Osteocyte (in vitro differentiated cells): ENCODE measurements at places on chromosomes 5 and 9. TPM values are rescaled to one million over a fixed set of nuclear protein-coding genes. Genes with fewer than 3 reads are reported as not detected.

DNA sequence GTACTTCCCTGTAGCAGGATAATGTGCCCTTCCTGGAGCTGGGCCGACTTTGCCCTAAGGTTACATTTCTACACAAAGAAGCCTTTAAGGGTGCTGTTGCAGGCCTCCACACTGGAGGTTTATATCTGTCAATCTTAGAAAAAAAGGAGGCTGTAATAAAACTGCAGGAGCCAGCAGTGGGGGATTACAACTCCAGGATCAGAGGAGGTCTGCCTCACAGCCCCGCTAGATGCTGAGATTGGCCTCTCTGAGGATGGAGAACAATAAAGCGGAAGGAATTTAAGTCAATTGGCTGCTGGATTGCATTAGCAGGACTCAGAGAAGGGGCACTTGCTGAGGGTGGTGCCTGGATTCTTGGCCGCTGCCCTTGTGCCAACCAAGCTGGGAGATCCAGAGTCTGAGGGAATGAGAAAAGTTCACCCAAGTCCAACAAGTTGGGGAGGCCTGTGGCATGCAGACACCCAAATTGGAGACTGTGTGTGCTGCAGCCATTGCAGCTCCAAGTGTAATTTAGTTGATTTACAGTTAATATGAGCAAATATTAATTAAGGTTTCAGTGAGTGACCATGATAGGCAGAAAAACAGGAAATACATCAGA lies 99.0 kb upstream of the SSBP2 start:
- DNase-seq = no peak

CSNK1G3 gene
- 39.0 and 42.1 TPM in 2 replicates for total RNA-seq

DNA sequence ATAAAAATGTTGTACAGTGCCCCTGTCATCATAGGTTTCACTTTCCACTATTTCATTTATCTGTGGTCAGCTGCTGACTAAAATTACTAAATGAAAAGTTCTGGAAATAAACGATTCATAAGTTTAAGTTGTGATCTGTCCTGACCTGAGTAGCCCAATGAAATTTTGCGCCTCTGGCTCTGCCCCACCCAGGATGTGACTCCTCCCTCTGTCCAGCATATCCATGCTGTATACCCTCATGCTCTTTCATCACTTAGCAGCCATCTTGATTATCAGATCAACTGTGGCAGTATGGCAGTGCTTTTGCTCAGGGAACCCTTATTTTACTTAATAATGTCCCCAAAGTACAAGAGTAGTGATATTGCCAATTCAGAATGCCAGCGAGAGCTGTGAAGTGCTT lies 97.3 kb downstream of the STARD4 start:
- DNase-seq = no peak

DNA sequence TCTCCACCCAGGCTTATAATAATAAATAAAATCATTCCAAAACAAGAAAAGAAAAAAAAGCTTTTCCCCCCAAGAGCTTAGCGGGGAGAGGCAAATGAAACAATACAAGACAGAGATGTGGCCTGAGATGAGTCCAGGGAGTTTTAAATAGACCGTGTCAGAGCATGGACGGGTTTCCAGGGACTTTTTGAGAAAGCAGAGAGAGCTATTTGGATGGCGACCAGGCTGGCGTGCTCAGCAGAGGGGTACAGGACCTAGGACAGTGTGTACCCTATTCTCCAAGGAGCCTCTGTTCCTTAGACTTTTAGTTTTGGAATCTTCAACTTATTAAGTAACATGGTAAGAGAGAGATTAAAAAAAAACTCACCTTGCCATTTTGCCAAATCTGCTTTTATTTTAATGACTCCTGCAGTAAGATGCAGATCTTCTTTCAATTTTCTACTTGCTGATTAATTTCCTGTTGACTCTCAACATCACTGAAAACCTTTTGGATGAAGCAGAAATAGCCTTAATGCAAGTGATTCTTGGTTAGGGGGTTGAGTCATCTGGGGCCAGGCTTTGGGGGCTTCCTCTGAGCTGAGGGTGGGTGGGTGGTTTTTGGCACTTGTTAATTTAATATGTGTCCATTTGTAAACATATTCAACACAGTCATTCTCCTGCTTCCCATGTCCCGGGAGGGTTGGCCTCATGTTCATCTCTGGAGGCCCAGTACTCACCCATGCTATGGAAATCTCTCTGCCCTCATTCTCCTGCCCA lies 49.6 kb upstream of the OSMR start:
- DNase-seq = no peak

- no peak for DNase-seq
These were observed 513.6 kb downstream of the SLCO4C1 start for GRCh38 chr5:101782352-101783103.

FOXD4 gene
- 0.24 and 0.43 TPM in 2 replicates for total RNA-seq

- DNase-seq = no peak
These were observed 28.2 kb upstream of the LPAR1 start for GRCh38 chr9:111066468-111066867.

- no peak for DNase-seq
These were observed 26.1 kb downstream of the HRH2 start for GRCh38 chr5:175683921-175684320.

TAF1L gene
- not detected in 2 replicates for total RNA-seq

DNA sequence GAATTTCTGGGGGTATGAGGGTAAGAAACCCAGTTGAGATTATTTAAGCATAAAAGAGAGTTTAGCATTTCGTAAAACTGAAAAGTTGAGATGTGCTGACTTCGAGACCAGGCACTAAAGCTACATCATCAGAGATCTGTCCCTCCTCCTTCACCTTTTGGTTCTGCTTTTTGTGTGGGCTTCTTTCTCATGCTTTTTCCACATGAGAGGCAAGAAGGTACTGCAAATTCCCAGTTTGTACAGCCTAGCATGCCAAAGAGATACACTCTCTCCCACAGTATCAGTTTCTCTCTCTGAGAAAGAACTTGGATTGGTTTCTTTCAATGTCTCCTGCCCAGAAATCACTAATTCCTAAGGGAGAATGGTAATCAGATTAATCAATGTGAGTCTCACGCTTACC lies 584.7 kb downstream of the SEMA5A start:
- no peak for DNase-seq

SPATA31D4 gene
- not detected in 2 replicates for total RNA-seq

DNA sequence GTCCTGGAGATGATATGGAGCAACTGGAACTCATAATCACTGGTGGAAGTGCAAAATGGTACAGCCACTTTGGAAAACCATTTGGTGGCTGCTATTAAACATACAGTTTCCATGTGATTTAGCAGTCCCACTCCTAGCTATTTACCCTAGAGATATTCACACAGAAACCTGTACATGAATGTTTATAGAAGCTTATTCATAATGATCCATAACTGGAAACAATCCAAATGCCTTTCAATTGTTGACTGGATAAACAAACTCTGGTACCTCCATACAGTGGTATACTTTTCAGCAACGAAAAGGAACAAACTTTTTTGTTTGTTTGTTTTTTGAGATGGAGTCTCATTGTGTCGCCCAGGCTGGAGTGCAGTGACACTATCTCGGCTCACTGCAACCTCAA lies 47.7 kb upstream of the RASGRF2 start:
- DNase-seq = no peak

- no peak for DNase-seq
These were observed 90.7 kb downstream of the DAPK1 start for GRCh38 chr9:87588339-87588738.

GRCh38 chr5:140134277-140134935 lies 8.7 kb downstream of the IGIP start:
- no peak for DNase-seq

DNA sequence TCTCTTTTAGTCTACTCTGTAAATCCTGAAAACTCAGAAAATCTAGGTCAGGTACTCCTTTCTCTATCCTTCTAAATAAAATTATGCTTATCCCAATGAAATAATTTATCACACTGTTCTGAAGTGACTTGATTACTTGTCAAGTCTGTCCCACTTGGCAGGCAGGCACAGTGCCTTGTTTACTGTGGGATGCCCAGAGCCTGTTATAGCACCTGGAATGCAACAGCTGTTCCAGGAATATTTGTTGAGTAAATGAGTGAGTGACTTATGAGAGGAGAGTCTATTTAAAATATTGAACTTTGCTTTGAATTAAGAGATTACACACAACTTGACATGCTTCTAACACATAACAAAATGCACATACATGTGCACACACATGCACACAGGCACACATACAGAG lies 130.0 kb downstream of the MPDZ start:
- no peak for DNase-seq

DNA sequence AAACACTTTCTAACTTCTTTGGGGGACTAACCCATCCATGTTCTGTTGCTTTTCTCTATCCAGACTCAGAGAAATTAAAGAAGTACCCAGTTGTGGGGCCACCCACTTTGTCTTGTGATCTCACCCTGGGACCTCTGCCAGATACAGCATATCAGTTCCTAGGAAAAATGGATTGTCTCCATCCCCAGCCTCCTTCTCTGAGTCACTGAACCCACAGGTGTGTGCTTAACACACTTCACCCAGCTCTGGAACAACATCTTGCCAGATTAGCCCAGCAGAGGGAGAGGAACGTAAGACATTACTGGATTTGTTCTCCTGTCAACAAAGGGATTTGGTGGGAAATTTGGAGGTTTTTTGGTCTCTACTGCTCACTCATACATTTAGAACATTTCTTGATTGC lies 19.2 kb downstream of the FAM240B start:
- DNase-seq = no peak

PCDHGB6 gene
- 70.2 and 71.5 TPM in 2 replicates for total RNA-seq

OR1Q1 gene
- total RNA-seq = not detected in 2 replicates

DNA sequence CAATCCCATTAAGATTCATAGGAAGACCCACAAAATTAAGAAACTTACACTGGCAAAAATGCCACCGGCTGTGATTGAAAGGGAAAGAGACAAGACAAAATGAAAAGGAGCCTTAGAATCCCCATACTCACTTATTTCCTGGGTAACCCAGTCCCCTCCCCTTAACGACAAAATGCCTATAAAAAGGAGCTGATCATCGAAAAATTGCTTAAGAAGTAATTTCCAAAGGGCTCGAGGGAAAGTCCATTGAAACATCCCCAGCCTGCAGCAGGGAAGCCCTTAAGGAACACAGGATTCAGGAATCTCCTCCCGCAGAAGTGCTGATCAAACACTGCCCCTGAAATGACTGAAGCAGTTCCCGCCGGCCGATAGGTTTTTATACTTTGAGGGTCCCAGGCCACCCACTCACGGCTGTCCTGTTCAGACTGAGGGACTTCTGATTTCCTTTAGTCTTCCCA lies 677 bp upstream of the ZNF79 start:
- DNase-seq = no peak
